ENCODE measurements at places on chromosomes 2 and 18. TPM values are rescaled to one million over a fixed set of nuclear protein-coding genes. Genes with fewer than 3 reads are reported as not detected.

The ALPP gene
- total RNA-seq: not detected

The FSHR gene
- total RNA-seq: not detected

The PKDCC gene
- total RNA-seq: not detected

The NFE2L2 gene
- 58.9 TPM for total RNA-seq

The COL4A3 gene
- not detected for total RNA-seq

The TMEM200C gene
- total RNA-seq: not detected

The TRABD2A gene
- total RNA-seq: 32.4 TPM

DNA sequence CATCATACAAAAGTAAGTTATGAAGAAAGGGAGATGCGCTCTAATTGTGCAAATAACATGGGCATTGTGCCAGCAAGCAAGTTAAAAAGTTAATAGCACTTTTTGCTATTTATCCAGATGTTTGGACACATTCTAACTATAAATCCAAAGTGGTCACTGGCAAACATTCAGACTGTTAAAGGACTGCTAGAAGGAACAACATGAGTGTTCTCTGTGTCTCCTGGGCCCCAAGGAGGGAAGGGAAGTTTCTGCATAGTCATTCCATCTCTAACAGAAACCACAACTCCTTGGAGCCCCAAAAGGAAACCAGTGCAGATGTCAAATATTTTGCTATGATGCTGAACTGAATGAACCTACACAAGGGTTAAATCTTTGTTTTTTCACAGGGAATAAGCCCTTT lies 213.3 kb upstream of the HNRNPA3 start:
- peaks cover 31% of the 10 kb centered on the region for H3K4me1 ChIP-seq
- H3K36me3 ChIP-seq: peaks cover 6% of the 10 kb centered on the region
- no peak overlapping the region for H3K27ac ChIP-seq
- no peak overlapping the region for H3K4me3 ChIP-seq

DNA sequence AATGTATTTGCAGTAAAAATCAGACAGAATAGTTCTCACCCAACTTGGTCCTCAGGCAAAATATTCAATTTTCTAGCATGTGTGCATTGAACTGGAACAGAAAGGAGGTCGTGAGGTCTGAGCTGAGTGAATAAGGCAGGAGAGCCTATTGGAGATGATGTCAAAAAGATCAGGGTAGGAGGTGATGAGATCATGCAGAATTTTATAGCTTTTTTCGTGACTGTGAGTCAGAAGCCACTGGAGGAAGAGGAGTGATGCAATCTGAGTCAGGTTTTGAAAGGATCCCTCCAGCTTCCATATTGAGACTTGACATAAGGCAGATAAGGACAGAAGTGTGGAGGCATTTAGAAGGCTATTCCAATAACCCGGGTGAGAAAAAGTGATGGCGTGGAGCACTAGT lies 299.5 kb upstream of the SOX11 start:
- H3K27ac ChIP-seq: no peak overlapping the region
- no peaks in the 10 kb centered on the region for H3K4me1 ChIP-seq
- DNase-seq: no peak
- H3K36me3 ChIP-seq: no peaks in the 10 kb centered on the region
- H3K27me3 ChIP-seq: no peaks in the 10 kb centered on the region
- H3K4me3 ChIP-seq: no peak overlapping the region

DNA sequence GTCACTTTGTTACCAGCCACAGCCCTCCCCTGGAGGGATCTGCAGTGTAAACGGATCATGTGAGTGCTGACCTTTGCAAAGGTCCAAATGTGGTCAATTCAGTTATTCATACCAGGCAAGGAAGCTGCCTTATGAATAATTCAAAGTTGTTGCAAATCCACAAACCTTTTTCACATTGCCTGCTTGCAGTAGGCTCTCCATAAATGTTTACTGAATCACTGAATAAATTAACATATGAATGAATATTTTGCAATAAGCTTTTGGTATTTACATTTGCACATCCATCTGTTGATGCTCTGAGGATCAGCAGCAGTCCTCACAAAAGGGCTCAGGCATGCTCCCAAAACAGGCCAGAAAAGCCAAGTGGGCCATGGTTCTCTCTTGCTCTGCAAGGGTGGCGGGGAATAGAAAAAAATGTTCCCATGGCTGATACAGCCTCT lies 156.8 kb downstream of the VAPA start:
- H3K4me3 ChIP-seq: no peak overlapping the region
- H3K27me3 ChIP-seq: peaks cover 9% of the 10 kb centered on the region
- no peak for DNase-seq
- H3K36me3 ChIP-seq: no peaks in the 10 kb centered on the region

DNA sequence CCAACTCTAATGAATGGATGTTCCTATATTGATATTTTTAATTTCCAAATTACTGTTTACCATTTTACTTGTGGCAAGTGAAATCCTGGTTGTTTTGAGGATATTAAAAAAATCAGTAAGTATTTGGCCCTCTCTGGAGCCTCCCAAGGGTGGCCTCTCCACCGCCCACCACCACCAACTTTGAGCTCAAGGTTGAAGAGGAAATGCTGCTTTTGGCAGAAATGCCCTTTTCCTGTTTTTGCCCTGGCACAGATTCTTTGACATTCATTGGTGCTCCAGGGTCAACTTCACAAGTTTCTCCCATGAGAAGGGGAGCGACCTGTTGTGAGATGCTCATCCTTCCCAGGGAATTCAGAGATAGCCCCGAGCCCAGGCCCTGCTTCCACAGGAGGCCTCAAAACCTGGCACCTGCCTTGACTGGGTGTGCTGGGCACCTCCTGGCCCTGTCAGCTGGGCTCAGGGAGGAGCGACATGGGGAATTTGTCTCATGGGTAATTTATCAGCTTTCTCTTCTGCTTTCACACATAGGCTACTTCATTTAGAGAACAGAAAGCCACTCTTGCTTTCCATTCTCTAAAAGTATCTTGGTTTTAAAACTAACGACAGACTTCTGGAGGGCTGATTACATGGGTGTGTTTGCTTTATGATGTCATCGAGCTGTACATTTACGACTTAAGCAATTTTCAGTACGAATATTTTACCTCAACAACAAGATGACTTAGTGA lies 6.9 kb downstream of the CD8A start:
- H3K36me3 ChIP-seq: peaks cover 45% of the 10 kb centered on the region
- H3K27me3 ChIP-seq: no peaks in the 10 kb centered on the region
- peak overlapping the region; percentile 100 for H3K27ac ChIP-seq
- H3K4me3 ChIP-seq: peak overlapping the region; percentile 27
- peaks cover 57% of the 10 kb centered on the region for H3K4me1 ChIP-seq

DNA sequence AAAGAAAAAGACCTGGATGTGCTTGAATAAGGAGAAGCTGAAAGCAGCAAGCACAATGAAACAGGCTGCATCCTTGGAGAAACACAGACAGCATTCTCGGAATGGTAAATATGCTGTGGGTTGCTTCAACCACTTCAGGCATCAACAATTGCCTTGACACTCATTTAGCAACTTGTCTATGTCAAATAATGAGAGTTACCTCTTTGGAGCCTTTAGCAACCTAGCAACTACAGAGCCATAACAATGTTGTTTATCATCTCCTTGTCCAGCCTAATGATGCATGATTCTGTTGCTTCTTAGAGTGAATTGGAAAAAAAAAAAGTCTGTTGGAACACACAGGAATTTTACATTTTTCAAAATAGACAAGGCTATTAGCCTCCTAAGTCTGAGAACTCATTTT lies 410.6 kb downstream of the PIK3C3 start:
- no peak overlapping the region for H3K4me3 ChIP-seq
- H3K27ac ChIP-seq: no peak overlapping the region
- no peak for DNase-seq
- no peaks in the 10 kb centered on the region for H3K27me3 ChIP-seq
- no peaks in the 10 kb centered on the region for H3K36me3 ChIP-seq

- H3K4me3 ChIP-seq: no peak overlapping the region
- no peaks in the 10 kb centered on the region for H3K27me3 ChIP-seq
- H3K27ac ChIP-seq: no peak overlapping the region
- H3K36me3 ChIP-seq: no peaks in the 10 kb centered on the region
- no peaks in the 10 kb centered on the region for H3K4me1 ChIP-seq
- DNase-seq: no peak
Measured at GRCh38 chr18:51716277-51716676, 518.8 kb upstream of the MEX3C start.

GRCh38 chr2:237692601-237693290 lies 65.4 kb downstream of the LRRFIP1 start:
- no peaks in the 10 kb centered on the region for H3K27me3 ChIP-seq
- DNase-seq: peak; percentile 66
- peaks cover 23% of the 10 kb centered on the region for H3K36me3 ChIP-seq

- peak overlapping the region; percentile 86 for H3K27ac ChIP-seq
- no peak overlapping the region for H3K4me3 ChIP-seq
- peaks cover 8% of the 10 kb centered on the region for H3K36me3 ChIP-seq
- peaks cover 51% of the 10 kb centered on the region for H3K27me3 ChIP-seq
- DNase-seq: no peak
Measured at GRCh38 chr2:134281815-134282419, 28.0 kb downstream of the MGAT5 start.

DNA sequence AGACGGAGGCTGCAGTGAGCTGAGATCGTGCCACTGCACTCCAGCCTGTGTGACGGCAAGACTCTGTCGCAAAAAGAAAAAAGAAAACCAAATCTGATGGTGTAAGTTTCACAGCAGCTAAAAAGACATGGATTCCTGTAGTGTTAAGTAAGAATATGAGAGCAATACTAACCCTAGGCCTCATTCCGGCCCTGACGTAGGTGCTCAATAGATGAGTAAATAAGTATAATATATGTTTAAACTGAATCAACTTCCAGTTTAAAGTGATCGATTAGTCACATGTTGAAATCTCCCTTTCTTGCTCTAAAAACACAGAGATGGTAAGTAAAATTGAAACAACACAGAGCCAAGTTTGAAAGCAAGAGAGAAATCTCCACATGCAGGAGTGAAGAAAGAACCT lies 8.0 kb downstream of the ME2 start:
- H3K27me3 ChIP-seq: no peaks in the 10 kb centered on the region
- H3K4me1 ChIP-seq: peaks cover 16% of the 10 kb centered on the region
- peak overlapping the region; percentile 34 for H3K27ac ChIP-seq
- peaks cover 42% of the 10 kb centered on the region for H3K36me3 ChIP-seq
- DNase-seq: no peak

DNA sequence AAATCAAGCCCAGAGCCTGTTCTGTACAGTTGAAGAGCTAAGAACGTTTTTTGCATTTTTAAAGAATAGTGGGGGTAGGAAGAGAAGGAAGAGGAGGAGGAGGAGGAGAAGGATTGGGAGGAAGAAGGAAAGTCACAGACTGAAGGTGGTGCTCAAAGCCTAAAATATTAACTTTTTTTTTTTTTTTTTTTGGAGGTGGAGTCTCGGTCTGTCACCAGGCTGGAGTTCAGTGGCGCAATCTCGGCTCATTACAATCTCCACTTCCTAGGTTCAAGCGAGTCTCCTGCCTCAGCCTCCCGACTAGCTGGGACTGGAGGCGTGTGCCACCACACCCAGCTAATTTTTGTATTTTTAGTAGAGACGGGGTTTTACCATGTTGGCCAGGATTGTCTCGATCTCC lies 18.3 kb upstream of the KLHL29 start:
- H3K4me1 ChIP-seq: no peaks in the 10 kb centered on the region
- DNase-seq: no peak
- H3K4me3 ChIP-seq: no peak overlapping the region
- H3K36me3 ChIP-seq: no peaks in the 10 kb centered on the region
- H3K27me3 ChIP-seq: peaks cover 28% of the 10 kb centered on the region

GRCh38 chr2:63675026-63675425 lies 86.3 kb downstream of the MDH1 start:
- no peaks in the 10 kb centered on the region for H3K36me3 ChIP-seq
- peaks cover 9% of the 10 kb centered on the region for H3K4me1 ChIP-seq
- H3K4me3 ChIP-seq: no peak overlapping the region
- peaks cover 28% of the 10 kb centered on the region for H3K27me3 ChIP-seq
- no peak for DNase-seq

DNA sequence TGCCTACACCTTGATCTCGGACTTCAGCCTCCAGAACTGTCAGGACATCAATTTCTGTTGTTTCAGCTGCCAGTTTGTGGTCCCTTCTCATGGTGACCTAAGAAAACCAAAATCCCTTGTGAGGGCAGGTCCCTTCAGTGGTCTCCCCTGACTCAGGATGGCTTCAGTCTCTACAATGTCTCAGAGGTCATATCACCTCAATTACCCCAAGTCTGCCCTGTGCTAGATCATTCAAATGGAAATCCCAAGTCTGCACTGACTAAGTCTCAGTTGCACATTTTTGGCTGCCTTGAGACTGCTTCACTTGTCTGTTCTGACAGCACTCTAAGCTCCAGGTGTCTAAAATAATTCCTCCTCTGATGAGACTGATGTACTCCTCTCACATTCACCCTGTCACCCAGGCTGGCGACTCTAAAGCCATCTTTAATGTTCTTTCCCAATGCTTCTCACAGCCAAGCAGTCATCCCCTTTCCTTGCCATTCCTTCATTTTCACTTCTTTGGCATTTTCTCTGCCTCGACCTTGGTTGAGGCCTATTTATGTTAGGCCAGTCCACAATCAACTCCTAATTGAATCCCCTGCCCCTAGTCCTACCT lies 470.8 kb downstream of the DLGAP1 start:
- peaks cover 8% of the 10 kb centered on the region for H3K36me3 ChIP-seq
- no peak overlapping the region for H3K27ac ChIP-seq
- H3K4me3 ChIP-seq: no peak overlapping the region
- H3K4me1 ChIP-seq: peaks cover 13% of the 10 kb centered on the region

DNA sequence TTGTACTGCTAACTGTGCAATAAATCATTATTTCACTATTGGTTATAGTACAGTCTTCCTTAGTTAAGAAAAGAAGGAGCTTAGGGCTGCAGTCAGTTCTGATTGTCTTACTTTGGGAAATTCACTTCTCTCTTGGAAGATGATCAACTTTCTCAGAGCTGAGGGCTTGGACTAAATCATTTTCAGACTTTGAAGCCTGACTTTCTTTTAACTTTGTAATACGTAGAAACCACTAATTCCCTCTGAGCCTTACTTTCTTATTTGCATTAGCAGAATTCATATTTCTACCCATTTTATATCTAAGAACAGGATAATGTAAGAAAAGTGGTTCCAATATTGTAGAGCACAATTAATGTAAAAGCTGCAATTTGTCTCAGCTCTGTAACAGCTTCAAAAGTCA lies 386.4 kb downstream of the TRIB2 start:
- no peak overlapping the region for H3K4me3 ChIP-seq
- no peaks in the 10 kb centered on the region for H3K27me3 ChIP-seq
- no peaks in the 10 kb centered on the region for H3K4me1 ChIP-seq
- H3K27ac ChIP-seq: no peak overlapping the region

DNA sequence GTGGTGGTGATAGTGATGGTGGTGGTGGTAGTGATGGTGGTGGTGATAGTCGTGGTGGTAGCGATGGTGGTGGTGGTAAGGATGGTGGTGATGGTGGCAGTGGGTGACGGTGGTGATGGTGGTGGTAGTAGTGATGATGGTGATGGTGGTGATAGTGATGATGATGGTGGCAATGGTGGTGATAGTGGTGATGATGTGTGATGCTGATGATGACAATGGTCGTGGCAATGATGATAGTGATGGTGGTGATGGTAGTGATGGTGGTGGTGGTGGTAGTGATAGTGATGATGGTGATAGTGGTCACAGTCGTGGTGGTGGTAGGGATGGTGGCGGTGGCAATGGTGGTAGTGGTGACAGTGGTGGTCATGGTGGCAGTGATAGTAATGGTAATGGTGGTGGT lies 243.9 kb upstream of the RAB6C start:
- H3K4me1 ChIP-seq: no peaks in the 10 kb centered on the region
- no peak overlapping the region for H3K27ac ChIP-seq
- DNase-seq: peak; percentile 7
- H3K36me3 ChIP-seq: no peaks in the 10 kb centered on the region
- H3K4me3 ChIP-seq: no peak overlapping the region
